T-helper 2 cell treated with Interferon-gamma antibody and Interleukin-4, amounts not matched to agents 5 μg/mL and 100 μg/mL, for 36 hours (primary cell): ENCODE measurements at places on chromosomes 7 and 10.

GRCh38 chr7:126103582-126103981, 1149.2 kb downstream of the GRM8 start:
- DNase-seq, result no peak

DNA sequence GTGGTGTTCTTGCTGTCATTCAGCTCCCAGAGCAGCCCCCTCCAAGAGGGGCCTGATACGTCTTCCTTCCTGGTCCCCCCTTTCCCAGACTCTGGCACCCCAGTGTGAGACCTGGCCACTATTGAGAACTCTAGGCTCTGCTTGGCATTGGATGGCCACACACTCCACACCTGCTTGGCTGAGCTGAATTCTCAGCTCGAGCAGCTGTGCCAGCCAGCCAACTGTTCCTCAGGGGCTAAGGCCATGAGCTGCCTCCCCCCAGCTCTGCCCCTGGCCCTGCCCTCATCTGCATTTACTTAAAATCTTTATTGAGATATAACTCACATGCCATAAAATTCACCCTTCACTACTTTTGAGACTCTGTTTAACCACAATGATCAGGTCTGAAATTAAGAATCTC, 6.7 kb downstream of the TLL2 start:
- no peak for DNase-seq

- no peak for DNase-seq
Measured at GRCh38 chr7:115249080-115249479, 327.2 kb downstream of the MDFIC start.

DNA sequence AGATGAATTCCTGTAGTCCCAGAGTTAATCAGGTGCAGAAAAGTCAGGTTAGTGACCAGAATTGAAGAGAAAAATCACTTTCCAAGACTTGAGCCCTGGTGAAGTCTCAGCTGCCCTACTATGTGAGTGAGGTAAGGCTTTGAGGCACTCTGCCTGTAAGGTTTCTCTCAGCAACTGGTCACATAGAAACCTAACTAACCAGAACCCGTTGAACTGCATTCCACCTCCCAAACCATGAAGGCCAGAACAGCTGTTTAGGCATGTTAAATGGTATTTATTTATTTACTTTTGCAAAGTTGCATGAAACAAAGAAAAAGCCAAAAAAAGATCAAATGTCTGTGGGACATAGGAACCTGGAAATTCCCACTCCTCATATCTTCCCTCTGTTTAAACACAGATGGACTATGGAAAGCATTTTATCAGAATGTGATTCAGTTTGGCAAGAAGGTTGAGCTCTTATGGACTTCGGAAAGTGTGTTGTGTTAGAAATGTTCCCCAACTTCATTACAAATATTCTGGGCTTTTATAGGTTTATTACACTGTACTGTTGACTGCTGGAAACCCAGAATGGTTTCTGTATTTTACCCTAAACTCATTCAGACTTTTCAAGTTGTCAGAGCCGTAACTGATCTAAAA, 12.8 kb upstream of the GPR85 start:
- DNase-seq, result no peak

- DNase-seq, result no peak
Measured at GRCh38 chr7:66281678-66282590, 76.8 kb downstream of the TPST1 start.

GRCh38 chr7:21429786-21430574, 2.1 kb downstream of the SP4 start:
- DNase-seq, result no peak

- DNase-seq, result no peak
Measured at GRCh38 chr7:137976696-137977095, 25.2 kb downstream of the CREB3L2 start.
